ENCODE measurements at places on chromosomes 1 and 21.
A peak's percentile ranks its signal among the peaks of the same experiment; 100 is the strongest.

DNA sequence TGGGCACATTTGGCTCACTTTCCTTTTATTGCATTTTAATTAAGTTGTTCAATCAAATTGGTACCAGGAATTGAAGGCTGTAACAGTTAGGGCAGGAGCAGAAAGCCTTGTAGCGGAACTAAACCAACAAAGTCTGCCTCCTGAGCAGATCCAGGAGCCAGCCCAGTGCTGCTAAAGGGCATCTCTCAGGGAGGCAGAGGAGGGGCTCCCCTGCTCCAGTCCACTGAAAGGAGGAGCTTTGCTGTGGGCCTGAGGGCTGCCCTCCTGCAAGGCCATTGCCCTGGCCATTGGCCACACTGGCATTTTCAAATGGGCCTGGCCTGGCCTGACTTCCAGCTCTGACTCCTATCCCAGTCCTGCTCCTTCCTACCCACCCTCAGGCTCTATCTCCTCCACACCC, 3.7 kb upstream of the TRABD2B start:
- no peak for DNase-seq

DNA sequence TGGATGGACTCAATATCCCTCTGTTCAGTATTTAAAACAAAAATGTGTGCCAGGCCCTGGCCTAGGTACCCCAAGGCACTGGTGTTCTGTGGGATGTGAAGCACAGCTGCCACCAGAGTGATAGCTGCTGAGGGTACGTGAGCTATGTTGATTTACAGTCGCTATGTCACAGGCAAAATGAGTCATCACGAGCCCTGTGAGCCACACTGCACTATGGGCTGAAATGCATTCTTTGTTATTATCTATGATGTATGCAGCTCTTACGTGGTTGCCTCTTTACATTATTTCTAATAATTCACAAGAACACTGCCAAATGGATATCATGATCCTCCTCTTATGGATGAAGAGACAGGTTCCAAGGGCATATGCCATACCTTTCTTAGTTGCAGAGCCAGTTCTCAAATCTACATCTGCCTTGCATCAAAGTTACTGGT, 2.1 kb downstream of the TEX38 start:
- no peak for DNase-seq

GRCh38 chr1:216044538-216044937, 378.7 kb downstream of the USH2A start:
- DNase-seq, result no peak

DNA sequence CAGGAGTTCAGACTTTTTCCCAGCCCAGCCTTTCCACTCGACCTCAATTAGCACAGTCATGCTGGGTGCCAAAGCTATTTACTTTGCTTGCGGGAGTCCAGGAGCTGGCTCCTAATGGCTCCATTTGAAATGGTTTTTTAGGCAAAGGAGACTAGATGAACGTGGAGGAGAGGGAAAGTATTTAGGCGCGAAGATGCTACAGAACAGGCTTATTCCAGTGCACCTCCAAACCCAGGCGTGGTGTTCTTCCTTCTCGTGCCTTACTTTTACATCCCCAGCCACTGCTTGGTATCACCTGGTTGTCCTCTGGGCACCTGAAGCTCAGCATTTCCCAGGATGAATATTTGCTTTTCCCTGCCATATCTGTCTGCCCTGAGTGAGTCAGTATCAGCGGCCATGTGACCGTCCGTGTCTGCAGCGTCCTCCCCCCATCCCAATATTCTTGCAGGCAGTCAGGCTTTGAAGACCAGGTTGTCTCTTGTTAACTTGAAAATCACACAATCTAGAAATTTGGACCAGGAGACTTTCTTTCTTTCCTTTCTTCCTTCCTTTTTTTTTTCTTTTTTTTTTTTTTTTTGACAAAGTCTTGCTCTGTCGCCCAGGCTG, 198.5 kb downstream of the DYRK1A start:
- DNase-seq, result no peak

GRCh38 chr1:188958461-188959115, 1519.1 kb downstream of the BRINP3 start:
- DNase-seq, result no peak

DNA sequence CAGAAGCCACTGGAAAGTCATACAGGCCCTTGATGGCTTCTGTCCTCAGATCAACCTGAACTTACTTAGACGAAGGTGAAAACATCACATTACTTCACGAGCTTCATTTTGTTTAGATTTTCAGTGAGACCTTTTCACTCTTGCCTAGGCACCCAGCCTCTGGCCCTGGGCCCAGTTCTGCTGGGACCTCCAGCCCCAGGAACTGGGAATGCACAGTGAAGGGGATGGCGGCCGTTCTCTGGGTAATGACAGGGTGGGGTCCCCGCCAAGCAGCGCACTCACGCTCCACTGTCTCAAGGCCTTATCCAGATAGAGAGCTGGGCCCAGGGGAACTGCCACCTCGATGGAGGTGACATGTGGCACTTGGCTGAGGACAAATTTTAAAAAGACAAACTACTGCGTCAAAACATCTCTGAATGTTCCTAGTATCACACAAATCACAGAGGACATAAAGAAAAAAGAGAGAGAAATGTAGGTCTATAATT, 54.8 kb downstream of the NPHP4 start:
- no peak for DNase-seq

GRCh38 chr1:203033287-203033686, 7.0 kb downstream of the PPFIA4 start:
- peak; percentile 50 for DNase-seq

DNA sequence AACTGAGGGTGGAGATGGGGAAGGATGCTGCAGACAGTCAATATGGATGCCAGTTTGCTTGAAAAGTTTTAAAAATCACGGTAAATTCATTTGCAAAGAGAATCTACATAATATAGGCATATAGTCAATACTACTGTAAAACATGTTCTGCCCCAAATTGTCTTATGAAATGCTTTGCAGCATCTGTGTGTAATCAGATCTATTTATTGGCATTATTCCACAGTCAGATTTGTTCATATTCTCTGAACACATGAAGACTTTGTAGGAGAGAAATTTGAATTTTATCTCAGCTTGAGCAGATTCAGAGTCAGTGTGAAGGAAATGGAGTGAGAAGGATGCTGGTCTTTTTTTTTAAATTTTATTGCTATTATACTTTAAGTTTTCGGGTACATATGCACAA, 88.5 kb downstream of the PLPPR4 start:
- no peak for DNase-seq

- no peak for DNase-seq
Measured at GRCh38 chr1:61638296-61638695, 86.6 kb downstream of the TM2D1 start.

- no peak for DNase-seq
Measured at GRCh38 chr1:207646944-207647579, 2.1 kb downstream of the CR1L start.

DNA sequence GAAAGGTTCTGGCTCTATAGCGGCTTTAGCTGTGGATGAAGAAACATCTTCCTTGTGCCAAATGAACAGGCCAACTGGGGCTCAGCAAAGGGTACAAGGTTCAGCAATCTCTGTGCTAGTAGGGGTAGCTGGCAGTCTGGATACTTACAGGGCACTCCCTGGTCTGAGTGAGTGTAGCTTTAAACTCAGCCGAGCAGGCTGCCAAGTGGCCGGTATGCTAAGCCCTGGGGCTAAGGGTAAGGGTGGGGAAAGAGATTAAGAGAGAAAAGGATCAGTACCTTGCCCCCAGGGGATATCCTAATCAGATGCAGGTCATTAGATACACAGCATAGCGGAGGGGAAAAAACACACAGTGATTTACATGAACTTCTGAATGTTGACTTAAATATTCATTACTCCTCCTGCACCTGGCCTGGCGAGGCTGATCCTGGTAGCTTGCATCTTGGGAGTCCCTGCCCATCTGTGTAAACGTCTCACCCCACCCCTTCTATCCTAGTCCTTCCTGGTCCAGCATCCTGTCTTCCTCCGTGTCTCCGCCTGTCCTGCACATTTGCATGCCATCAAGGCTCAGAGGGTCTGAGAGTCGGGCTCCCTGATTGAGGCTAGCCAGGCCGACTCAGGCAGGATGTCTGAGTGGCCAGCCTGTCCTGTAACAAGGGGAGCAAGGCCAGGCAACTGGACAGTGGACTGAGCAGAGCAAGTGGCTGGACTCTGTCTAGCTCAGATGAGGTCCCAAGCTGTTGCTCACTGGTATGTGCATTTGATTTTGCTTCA, 39.5 kb upstream of the CNTN2 start:
- DNase-seq, result peak; percentile 44

- DNase-seq, result peak; percentile 61
Measured at GRCh38 chr1:204744107-204744779, 58.7 kb upstream of the LRRN2 start.

DNA sequence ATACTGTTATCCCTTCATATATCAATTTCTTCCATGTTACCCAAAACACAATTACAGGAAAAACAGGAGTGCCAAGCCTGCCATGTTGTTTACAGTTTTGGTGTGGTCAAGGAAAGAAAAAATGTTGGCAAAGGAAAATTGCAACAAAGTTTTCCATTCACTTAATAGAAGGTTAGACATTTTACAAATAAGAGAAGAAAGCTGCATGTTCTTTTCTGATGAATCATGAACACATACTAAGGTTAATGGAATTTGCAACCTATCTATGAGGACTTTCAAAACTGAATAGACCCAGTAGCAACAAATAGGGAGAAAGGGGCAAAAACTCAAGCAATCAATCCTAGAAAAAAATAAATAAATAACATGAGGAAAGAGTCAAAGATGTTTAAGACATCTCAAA, 556.7 kb downstream of the DPYD start:
- no peak for DNase-seq

- DNase-seq, result no peak
Measured at GRCh38 chr1:60431593-60431992, 358.0 kb upstream of the C1orf87 start.

DNA sequence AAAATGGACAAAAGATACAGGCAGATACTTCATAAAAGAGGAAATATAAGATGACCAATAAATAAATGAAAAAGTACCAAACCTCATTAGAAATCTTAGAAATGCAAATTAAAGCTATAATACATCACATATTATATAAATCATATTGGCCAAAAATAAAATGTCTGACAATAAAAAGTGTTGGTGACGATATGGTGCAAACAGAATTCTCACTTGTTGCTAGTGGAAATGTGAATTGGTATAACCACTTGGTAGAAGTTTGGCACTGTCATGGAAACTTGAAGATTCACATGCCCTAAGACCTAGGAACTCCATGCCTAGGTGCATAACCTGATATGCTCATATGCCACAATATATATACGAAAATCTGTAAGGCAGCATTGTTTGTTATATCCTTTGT, 4.4 kb upstream of the TLR5 start:
- DNase-seq, result no peak

DNA sequence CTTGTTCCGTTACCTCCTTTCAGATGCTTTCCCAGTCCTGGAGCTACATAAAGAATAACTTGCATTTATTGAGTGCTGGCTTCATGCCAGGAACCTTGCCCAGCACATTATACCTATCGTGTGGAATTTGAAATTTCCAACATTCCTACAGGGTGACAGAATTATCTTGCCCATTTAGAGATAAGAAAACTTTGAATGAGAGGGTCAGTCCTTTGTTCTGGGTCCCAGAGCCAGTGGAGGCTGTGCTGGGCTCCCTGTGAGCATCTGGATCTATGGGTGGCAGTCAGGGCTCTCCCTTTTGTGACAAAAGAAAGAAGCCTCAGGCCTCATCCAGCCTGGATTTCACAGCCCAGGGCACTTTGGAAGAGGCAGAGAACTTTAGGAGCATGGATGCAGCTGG, 3.2 kb downstream of the GSTM4 start:
- no peak for DNase-seq

- DNase-seq, result no peak
Measured at GRCh38 chr1:203197625-203198024, 11.1 kb upstream of the CHI3L1 start.
